ENCODE measurements at places on chromosomes 1 and 21.

- DNase-seq: no peak
Measured at GRCh38 chr21:27528697-27529096, 561.8 kb upstream of the ADAMTS5 start.

DNA sequence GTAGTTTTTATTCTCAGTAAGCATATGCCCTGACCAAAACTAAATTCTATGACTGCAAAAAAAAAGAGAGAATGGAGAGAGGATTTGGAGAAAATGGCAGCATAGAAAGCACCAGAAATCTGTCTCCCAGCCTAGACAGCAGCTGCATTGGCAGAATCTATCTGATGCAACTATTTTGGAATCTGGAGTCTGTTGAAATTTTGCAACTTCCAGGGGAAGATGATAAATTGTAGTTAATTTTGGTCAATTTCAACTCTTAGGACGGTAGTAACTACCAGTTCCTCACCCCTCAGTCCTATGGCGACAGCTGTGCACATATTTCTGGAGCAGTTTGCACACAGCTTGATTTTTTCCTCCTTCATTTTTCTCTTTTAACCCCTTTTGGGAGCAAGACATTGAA, 10.9 kb downstream of the EXO5 start:
- no peak for DNase-seq

GRCh38 chr21:39631842-39632562, 19.3 kb downstream of the B3GALT5 start:
- DNase-seq: no peak

- DNase-seq: no peak
Measured at GRCh38 chr1:168137515-168137821, 738 bp upstream of the GPR161 start.

GRCh38 chr21:45129189-45129923, 55.0 kb downstream of the ADARB1 start:
- DNase-seq: no peak

- DNase-seq: peak; percentile 75
Measured at GRCh38 chr1:2469103-2469940, 6.8 kb upstream of the PLCH2 start.

DNA sequence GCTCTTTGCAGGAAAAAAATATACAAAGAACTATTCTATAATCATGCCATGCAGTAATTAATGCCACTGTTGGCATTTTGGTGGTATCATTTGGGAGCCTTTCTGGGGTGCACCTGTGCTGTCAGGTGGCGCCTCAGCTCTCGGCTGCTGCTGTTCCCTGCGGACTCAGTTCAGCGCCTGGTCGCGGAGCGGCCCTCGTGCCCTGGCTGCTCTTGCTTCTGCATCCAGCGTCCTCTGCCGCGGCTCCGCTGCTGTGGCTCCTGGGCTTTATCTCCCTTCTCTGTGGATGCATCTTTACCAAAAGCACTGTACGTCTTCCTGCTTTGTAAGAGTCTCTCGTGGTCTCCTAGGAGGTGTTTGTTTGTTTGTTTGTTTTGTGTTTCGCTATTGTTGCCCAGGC, 35.1 kb upstream of the PWP2 start:
- DNase-seq: no peak

GRCh38 chr1:197481101-197481500, 213.0 kb downstream of the CRB1 start:
- DNase-seq: no peak

DNA sequence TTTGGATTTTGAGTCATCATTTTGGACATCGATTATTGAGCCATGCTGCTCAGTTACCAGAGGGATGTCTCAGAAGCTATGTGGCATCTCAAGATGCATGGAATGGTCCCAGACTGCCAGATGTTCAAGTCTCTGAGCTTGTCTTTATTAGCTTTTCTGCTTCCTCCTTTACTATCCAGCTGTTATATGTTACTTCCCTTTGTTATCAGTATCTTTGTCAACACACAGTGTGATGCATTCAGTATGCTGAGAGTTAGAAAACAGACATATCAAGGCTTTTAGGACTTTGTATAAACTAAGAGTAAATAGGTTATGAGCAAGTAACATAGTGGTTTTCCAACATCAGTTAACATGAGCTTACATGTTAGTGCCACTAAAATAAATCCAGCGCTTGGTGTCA, 474.5 kb downstream of the DSCAM start:
- no peak for DNase-seq

DNA sequence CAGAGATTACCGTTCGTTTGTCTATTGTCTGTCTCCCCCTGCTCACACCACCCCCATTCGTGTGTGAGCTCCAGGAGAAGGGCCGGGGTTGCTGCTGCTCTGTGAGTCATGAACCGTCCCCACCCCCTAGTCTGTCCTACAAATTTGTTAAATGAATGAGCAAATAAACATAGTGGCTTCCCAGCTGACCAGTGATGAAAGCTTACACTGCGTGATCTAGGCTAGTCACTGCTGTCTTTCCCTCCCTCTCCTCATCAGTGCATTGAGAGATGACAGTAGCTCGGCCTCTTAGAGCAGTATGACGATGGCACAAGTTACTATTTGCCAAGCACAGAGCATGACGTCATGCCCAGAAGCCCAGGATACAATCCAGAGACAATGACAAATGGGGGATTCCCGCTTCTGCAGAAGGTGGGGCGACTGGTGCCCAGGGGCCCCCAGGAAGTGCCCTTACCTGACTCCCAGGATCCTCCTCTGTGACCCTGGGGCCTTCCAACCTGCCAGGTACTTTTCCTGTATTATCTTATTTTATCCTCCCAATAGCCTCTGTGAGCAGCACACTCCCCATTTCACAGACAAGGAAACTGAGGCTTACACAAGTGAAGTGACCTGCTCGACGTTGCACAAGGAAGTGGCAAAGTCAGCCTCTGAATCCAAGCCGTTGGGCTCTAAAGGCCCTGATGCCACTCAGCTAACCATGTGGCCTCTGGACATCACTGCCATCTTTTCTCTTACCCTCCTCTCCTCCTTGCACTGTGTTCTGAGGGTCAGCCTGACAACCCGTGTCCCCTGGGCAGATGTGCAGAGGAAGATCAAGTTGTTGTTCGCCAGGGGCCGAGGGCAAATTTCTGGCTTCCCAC, 8.6 kb upstream of the EPHA2 start:
- peak; percentile 55 for DNase-seq

GRCh38 chr21:35484851-35485250, 435.7 kb upstream of the RUNX1 start:
- no peak for DNase-seq

GRCh38 chr1:115987623-115988022, 11.3 kb downstream of the SLC22A15 start:
- DNase-seq: no peak

GRCh38 chr1:43802356-43802980, 95.1 kb downstream of the ST3GAL3 start:
- no peak for DNase-seq

- DNase-seq: peak; percentile 61
Measured at GRCh38 chr1:65075123-65075976, 72.7 kb upstream of the AK4 start.

GRCh38 chr1:43978551-43979260, at the start of gene B4GALT2:
Gene B4GALT2 (plus strand): TSS chr1:43979210. CDS start chr1:43981161, 1,951 bp downstream.
- peak; percentile 50 for DNase-seq

GRCh38 chr1:20720631-20721091, 2.9 kb upstream of the KIF17 start:
- DNase-seq: no peak

GRCh38 chr1:220441211-220441610, 86.7 kb upstream of the MARK1 start:
- no peak for DNase-seq

- DNase-seq: no peak
Measured at GRCh38 chr1:11847667-11848372, at the start of gene NPPA. Gene NPPA (minus strand): TSS chr1:11847783. CDS start chr1:11847684, 99 bp downstream.

- DNase-seq: no peak
Measured at GRCh38 chr1:207861442-207862177, 49.3 kb downstream of the CD34 start.

- no peak for DNase-seq
Measured at GRCh38 chr1:67571406-67571805, 113.6 kb upstream of the GADD45A start.

DNA sequence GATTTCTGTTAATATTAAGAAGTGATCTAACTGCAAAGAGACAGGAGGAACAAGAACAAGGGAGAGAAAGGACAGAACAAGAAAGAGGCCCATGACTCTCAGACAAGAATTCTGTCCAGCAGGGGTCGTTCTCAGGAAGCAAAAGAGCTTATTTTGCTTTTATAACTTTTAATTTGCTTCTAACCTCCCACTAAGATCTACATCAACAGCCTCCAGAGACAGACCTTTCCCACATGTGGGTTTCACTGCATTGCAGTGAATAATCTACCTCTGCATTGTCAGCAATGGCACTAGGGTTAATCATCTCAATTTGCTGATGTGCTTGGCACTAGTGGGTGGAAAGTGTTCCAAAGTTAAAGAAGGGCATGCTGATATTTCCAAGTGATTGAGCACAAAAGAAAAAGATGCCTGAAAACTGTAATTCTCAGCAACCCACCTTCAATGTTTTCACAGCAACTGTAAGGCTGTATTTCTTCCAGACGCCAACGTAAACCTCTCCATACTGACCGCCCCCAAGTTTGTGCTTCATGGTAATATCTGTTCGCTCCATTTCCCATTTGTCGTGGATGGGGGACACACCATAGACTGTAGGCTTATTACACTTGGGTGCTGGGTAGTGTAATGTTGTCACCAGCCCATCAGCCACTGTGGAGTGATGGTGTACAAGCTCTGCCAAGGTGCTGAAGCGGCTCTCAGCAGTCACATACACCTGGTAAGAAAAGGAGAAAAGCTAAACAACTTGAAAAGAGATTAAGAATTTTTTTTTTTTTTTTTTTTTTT, 39.5 kb downstream of the TOR3A start:
- peak; percentile 78 for DNase-seq

- no peak for DNase-seq
Measured at GRCh38 chr1:35454176-35454575, 103.0 kb downstream of the KIAA0319L start.

DNA sequence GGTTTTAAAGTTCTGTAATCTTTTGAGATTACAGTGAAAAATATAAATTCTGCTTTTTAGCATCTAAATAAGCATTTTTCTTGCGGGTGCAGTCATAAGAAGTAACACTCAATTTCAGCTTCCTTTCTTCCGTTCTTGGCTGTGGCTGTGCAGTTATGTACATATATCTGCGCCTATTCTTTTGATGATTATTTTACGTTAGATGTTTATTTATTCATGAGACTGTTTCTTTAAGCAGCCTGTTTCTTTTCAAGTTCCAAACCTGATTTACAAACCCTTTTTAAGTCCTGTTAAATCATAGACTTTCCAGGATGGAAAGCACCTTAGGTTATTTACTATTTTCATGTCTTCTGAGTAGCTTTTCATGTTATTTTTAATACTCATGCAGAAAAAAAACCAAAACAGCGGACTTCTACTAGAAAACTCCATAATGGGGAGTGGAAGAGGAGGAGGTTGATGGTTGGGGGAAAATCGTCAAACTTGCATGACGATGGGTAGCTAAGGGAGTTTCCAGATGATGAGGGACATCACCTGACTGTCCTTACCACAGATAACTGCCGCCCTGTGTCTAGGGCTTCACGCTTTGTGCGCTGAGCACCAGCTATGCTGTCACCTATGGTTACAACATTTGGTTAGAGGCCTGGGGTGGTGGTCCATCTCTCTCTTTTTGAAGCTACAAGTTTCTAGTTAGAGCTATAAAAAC, 2.6 kb downstream of the PRDM2 start:
- no peak for DNase-seq

DNA sequence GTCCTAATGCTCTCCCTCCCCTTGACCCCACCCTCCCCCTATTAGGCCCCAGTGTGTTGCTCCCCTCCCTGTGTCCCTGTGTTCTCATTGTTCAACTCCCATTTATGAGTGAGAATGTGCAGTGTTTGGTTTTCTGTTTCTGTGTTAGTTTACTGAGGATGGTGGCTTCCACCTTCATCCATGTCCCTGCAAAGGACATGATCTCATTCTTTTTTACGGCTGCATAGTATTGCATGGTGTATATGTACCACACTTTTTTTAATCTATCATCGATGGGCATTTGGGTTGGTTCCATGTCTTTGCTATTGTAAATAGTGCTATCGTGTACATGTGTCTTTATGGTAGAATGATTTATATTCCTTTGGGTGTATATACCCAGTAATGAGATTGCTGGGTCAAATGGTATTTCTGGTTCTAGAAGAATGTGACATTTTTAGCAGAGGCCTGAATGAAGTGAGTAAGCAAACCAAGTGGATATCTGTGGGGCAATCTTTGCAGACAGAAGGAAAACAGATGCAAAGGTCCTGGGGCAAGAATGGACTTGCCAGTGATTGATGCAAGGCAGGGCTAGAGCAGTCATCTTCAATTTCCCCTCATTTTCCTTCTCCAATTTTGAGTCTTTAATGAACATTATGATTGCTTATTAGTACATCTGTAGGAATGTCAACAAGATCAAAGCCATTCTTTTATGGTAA, 50.2 kb downstream of the UBE4B start:
- DNase-seq: no peak

DNA sequence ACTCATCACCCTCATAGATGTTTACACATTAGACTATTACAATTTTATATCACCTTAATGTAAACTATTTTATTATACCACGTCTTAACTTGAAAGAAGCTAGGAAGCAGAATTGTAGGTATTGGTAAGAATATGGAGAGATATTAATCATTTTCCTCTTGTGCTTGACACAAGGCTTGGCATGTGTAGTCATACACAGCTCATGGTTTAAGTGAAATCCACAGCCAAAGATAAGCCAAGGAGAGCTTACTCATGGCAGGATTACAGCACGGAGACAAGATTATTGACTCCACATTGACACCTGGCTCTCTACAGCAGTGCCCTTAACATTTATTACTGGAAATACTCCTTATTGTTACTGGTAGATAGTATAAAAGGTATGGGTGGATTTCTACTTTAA, 68.4 kb upstream of the ADGRL4 start:
- DNase-seq: peak; percentile 46

GRCh38 chr1:46133181-46133658, 791 bp upstream of the PIK3R3 start:
- DNase-seq: peak; percentile 81

DNA sequence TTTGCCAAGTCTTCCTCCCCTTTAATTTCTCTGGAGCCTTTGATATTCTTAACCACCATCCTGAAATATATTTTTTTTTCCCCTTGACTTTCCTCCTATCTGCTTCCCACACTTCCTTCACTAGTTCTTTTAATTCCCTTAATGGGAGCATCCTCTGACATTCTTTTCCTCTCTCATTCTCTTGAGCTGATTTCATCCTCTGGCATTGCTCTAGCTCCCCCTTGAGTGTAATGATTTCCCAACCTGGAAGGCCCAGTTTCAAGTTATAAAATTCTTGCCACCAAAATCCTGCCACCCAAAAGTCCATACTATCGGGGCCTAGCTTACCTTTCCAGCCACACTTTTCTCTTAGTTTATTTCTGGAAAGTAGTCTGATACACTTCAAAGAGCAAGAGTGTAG, 39.5 kb upstream of the UBE2U start:
- DNase-seq: no peak

GRCh38 chr1:167489571-167490340, 28.6 kb downstream of the CD247 start:
- no peak for DNase-seq
